ENCODE measurements at places on chromosomes 12 and 14.

- DNase-seq = no peak
These were observed 9.2 kb downstream of the TTC7B start for GRCh38 chr14:90807060-90807459.

- DNase-seq = no peak
These were observed 38.5 kb upstream of the SLC6A15 start for GRCh38 chr12:84950971-84951546.

DNA sequence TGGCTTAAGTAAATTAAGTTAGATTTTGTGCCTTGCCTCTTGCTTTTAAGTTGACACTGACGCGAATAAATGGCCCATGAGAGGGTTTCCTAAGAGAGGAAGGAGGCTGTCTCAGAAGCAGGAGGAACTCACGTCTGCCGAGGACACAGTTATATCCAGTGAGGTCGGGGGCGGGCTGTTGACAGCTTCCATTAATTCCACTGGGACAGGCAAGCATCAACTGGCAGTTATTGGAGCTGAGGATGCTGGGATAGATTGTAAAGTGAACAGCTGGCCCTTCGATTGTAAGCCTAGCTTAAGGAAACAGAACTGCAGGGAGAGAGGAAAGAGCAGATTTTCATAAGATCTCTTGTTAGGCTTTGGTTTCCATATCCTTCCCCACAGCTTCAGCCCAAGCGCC lies 399.2 kb downstream of the IPO8 start:
- DNase-seq = no peak

- DNase-seq = no peak
These were observed 169.3 kb downstream of the STXBP6 start for GRCh38 chr14:24880689-24881088.

- DNase-seq = no peak
These were observed 332.6 kb downstream of the NOVA1 start for GRCh38 chr14:26265170-26265685.

DNA sequence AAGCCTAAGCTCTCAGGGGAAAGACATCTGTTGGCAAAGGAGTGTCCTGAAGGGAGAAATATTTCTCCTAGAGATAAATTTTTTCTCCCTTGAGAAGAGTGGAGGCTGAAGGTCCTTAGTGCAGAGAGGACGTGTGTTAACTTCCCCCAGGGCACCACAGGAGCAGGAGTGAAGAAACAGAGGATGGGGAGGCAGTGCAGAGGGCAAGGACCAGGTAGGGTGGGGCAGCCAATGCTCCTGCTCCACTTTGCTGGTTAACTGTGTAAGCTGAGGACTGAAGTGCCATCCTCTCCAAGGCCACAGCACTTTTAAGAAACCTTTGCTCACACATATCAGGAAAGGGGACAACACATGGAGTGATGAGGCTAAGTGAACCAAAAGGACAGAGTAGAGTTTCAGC lies 4.0 kb downstream of the L3HYPDH start:
- DNase-seq = no peak

GRCh38 chr12:113246478-113247122 lies 25.3 kb downstream of the TPCN1 start:
- DNase-seq = peak; percentile 49

GRCh38 chr12:40065636-40066035 lies 40.2 kb downstream of the SLC2A13 start:
- DNase-seq = no peak

DNA sequence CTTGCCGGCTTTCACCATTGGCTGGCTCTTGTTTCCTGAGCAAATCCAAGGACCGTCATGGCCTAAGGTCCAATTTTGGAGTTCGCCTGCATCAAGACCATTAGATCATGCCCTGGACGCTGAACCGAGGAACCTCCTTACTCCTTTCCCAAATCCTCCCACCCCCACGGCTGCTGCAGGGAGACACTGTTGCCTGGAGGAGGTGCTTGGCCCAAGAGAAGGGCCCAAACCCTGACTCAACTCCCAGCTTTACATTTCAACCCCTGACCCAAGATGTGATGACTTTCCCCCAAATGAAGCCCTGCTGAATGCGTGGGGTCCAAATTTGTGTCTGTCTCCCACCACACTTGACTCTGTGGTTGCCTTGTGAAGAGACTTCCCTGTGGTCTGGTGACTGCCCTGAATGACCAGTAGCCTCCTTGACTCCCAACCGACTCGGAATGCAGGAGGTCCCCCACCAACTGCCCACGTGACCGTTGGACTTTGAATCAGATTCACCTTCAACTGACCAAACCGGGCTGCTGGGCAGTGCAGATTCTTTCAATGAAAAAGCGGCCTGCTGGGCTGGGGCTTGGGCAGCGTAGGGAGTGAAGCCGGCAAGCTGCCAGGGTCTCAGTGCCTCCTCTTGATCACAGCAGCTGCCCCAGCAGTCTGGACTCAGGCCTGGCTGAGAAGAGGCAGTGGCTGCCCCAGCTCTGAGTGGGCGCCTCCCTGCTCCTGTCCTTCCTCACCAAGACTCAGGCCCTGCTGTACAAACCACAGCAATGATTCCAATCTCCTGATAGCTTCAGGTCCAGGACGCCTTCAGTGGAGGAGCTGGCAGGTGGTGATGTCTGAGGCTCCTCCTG lies 46.7 kb upstream of the OASL start:
- DNase-seq = no peak

- DNase-seq = no peak
These were observed 23.9 kb upstream of the NAP1L1 start for GRCh38 chr12:76108356-76108755.

DNA sequence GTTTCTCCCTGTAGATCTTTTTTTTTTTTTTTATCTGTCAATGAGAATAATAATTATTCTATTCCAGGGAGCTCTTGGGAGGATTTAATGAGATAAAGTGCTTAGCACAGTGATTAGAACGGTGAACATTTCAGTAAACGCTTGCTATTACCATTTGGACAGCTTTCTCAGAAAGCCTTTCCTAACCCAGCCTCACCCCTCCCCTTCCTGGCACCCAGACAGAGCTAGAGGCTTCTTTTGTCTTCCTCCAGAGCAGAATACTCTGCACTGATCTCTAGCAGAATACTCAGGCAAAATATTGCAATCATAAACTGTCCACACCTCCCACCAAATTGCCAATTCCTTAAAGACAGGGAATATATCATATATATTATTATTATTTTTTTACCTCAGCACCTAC lies 66.6 kb downstream of the ERGIC2 start:
- peak; percentile 61 for DNase-seq

DNA sequence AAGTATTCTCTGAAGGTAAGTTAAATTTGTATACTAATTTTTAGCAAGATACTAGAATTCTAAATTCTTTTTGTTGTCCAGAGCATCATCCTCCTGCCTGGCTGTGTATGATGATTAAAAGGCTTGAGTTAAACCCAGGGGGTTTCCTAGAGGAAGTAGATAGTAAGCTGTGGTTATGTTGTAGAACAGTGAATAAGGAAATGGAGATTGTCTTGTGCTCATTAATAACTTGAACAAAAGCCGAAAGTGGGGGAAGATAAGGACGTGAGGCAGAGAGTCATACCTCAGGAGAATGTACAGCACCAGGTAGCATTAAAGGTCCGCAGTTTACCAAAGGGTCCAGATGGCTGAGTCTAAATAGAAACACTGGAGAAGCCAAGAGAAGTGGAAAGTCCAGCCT lies 42.0 kb downstream of the CKB start:
- no peak for DNase-seq

GRCh38 chr14:64089920-64090319 lies 204.3 kb downstream of the ESR2 start:
- DNase-seq = no peak

- DNase-seq = no peak
These were observed 80.4 kb upstream of the CLEC14A start for GRCh38 chr14:38336298-38336697.

GRCh38 chr12:109156036-109156435 lies 39.6 kb downstream of the ACACB start:
- no peak for DNase-seq

DNA sequence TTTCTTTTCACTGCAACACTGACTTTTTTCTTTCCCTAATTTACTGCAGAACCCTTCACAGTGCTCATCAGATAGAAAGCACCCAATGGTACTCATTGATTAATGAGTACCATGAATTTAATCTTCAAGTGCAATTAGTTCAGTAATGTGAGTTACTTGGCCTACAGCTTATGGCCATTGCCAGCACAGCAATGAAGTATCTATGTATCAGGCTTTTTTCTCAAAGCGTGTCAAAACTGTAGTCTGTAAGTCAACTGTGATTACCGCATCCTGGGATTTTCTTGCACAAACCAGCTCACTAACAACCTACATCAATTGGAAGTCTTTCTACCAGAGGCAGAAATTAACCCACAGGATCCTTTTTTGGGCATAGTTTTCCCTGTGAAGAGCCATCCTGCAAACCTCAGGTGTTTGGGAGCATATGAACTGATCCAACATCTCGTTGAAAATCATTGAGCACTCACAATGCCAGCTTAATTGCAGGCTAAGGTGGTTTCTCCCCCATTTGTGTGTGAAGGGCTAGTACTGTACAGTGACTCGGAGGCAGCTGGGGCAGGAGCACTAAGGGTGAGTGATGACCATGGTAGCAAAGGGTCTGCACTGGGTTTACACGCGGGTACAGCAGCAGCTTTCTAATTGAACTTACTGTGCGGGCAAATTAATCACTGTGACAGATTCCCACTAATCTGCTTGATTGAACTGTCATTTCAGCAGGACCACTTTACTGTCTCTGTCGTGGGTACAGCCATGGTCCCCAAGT lies 619.3 kb downstream of the SNAPC1 start:
- DNase-seq = no peak

- DNase-seq = no peak
These were observed 42.7 kb downstream of the ALX1 start for GRCh38 chr12:85322715-85323114.

DNA sequence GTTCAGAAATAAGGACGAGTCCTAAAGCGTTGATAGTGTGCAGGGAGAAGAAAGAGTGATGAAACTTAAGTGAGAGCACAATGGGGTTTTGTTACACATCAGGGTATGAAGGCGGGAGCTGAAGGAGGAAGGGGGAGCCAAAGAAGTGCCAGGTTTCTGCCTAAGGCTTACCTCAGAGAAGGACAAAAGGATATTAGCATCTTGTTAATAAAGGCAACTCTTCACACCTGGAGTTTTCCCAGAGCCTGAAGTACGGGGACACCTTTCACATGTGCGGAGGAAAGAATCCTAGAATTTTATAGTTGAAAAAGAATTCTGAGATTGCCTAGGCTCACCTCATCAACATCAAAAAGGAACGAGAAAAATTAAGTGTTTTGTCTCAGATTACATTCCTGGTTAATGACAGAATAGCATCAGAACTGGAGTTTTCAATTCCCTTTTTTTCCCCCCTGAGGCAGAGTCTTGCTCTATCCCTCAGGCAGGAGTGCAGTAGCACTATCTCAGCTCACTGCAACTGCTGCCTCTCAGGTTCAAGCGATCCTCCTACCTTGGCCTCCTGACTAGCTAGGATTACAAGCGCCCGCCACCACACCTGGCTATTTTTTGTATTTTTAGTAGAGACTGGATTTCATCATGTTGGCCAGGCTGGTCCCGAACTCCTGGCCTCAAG lies 2.2 kb upstream of the SAV1 start:
- no peak for DNase-seq

GRCh38 chr14:100067481-100067880 lies 2.3 kb downstream of the EVL start:
- DNase-seq = no peak
